ENCODE measurements at places on chromosomes 2 and 18.

GRCh38 chr2:28450901-28451565 lies 44.8 kb upstream of the PLB1 start:
- DNase-seq, result no peak

DNA sequence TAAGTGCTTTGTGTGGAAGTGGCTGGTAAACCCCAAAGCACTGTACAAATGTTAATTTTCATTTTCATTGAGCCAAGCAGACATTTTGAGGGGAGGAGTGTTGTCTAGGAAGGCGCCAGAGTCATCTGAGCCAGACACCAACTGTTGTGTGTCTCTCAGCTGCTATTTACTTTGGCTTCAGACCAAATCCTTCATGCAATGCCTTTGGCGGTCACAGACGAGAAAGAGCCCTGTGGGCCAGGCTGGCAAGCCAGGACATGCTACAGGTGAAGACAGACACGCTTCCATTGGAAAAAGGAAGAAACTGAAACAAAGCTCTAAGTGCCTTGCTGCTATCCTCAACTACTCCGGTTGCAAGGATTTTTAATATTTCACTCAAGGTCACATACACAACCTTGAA lies 115.4 kb upstream of the CDC42EP3 start:
- DNase-seq, result no peak

DNA sequence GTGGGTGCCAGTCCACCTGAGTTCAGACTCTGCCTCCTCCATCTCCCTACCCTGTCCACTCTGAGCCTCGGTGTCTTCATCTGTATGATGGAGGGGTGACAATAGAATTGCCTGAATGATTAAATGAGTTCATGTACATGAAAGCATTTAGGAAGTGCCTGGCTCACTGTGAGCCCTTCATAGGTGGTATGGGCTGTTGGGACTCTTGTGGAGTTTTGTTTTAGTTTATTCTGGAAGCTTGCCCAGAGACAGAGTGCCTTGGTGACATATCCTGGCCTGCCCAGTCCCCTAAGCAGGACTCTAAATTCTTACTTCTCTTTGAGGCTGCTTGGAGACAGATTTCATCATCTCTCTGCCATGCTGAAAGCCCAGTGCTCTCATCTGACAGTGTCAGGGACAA lies 24.5 kb upstream of the GIGYF2 start:
- DNase-seq, result no peak

DNA sequence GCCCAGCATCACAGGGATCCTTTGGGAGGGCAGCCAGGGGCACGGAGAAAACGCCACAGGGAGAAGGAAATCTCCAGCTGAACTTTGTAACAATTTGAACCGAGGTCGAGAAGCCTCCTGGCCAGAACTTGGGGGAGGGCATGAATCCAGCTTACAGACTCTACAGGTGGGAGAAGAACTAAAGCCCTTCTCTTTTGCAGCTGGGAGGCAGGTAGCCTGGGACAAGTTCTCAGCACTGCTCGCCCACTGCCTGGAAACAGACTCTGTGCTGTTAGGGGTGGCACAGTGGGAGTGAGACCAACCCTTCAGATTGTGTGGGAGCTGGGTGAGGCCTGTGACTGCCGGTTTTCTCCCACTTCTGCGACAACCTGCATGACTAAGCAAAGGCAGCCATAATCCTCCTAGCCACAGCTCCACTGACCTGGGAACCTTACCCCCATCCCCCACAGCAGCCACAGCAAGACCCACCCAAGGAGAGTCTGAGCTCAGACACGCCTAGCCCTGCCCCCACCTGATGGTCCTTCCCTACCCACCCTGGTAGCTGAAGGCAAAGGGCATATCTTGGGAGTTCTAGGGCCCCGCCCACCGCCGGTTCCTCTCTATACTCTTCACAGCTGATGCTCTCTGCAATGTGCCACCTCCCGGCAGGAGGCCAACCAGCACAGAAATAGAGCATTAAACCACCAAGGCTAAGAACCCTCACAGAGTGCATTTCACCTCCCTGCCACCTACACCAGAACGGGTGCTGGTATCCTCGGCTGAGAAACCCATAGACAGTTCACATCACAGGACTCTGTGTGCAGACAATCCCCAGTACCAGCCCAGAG lies 136.0 kb upstream of the SIX2 start:
- no peak for DNase-seq

DNA sequence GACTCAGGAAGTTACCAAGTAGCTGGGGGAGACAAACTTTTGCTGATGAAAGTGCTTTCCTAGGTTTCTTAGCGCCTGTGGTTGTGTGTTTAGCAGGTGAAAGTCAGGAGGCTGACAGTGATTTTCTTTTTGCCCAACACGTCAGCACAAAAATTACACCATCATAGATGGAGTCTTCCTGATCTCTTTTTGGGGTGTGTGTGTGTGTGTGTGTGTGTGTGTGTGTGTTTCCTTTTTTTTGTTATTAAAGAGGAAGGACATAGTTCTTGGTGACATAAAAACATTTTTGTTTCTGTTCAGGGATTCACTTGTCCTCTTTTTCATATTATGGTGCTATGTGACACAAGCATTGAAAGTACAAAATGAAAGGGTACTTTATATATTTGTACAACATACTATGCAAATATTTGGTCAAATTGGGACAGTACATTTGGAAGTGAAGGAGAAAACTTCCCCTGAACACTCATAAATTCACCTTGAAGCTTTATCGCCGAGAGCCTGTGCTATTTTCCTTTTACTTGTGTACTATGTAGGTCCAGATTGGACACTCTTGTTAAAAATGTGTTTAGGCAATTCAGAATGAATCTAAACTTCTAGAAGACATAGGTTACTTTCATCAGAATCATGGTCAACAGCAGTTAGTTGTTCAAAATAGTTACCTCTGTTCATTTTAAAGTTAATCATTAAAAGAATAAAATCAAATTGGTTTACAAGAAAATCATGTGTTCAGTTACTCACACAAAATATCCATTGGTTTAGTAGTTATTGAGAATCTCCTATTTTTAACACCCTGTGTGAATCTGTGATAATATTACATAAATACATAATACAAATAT lies 491.9 kb downstream of the IRS1 start:
- DNase-seq, result peak; percentile 19

- no peak for DNase-seq
These were observed 59.4 kb downstream of the KCNG2 start for GRCh38 chr18:79857082-79857671.

GRCh38 chr2:3857576-3857975 lies 154.2 kb downstream of the DCDC2C start:
- DNase-seq, result no peak

DNA sequence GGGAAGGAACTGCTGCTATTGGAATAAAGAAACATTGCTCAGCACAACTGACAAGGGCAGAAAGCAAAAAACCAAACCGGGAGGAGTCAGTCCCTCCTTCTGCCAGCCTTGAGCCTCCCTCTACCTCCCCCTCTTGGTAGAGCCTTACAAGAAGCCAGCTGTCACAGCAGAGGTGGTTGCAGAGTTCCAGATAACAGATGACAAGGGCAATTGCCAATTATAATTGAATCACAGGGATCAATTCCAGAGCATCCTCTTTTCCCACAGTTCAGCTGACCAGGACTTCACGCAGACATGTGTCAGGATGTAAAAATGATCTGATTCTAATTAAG lies 548.2 kb upstream of the LRRTM1 start:
- DNase-seq, result no peak

- no peak for DNase-seq
These were observed 29.5 kb upstream of the STAT4 start for GRCh38 chr2:191180276-191180675.

DNA sequence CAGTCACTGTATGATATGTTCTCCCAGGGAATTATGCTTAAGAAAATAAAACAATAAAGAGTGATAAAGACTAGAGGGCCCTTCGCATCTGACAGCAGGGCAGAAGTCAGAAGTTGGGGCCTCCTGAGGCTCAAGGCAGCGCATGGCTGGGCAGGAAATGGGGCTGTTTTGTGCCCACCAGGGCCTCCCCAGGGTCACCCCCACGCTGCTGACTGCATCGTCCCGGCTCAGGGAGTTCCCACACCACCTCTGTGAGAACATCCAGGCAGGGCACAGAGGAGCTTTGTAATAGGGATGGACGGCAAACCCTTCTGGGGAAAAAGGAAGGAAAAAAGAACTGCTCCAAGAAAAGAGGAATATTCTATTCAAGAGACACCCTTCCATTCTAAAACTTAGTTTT lies 41.2 kb downstream of the PAX3 start:
- no peak for DNase-seq

- DNase-seq, result no peak
These were observed 72.8 kb upstream of the ODC1 start for GRCh38 chr2:10520926-10521325.

DNA sequence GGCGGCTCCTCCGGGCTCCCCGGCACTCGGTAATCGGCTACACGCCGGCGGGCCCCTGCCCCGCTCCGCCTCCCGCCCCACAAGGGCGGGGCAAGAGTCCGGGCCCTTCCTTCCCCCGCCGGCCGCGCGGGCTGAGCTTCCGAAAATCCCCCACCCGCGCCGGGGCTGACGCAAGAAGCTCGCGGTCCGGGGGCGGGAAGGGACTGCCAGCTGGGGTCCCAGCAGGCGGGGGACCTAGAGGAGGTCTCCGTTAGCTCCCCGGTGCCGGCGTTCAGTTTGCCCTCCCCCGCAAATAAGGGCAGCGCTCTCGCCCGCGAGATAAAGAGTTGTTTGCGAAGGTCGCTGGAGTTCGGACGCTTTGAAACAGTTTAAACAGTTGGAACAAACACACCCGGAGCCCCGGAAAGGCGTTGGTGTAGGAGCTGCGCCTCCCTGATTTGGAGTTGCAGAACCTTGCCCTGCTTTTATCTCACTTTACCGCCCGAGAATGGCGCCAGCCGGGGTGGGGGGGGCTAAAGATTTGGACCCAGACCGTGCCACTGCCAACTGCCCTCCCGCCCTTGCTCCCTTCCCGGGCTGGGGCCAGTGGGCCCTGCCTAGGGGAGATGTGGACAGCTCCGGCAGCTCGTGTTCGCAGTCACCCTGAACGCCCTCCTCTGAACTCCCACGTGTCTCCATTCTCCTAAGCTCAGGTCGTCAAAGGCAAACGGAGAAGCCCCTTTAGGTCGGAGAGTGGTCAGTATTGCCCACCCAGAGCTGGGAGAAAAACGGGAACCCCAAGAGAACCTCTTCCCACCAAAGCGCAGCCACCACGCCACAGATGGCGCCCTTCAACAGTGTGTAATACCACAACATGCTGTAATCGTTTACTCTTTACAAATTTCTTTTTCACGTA lies at the start of gene NFE2L2:
TSS of gene NFE2L2 (minus strand) at position 35 of the 895 bp plus-strand sequence. CDS start 151 bp downstream, outside the sequence.
- DNase-seq, result no peak

DNA sequence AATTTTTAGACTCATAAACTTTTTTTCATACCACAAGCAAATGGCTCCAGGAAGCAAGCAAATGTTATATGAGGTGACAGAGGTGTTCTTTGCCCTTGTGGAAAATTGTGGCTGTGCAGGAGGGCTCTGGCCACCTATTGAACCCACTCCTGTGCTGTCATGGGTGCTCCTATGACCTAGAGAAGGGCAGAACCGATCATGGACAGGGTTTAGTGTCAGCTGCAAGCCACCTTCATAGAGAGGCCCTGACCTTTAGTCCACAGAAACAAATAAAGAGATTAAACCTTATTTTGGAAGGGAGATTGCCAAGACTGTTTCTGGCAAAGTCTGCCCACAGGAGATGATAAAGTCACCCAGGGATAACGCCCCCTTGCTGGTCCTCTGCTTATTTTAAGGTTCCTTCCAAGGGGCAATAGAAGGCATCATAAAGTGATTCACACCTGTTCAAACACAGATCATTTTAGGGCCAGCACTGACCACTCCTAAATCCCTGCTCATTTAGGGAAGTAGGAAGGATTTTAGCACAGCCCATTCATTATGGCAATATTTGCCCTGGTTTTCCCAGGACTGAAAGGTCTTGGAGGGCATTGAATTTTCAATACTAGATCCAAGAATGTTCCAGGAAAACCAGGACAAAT lies 26.1 kb upstream of the STAT4 start:
- no peak for DNase-seq

DNA sequence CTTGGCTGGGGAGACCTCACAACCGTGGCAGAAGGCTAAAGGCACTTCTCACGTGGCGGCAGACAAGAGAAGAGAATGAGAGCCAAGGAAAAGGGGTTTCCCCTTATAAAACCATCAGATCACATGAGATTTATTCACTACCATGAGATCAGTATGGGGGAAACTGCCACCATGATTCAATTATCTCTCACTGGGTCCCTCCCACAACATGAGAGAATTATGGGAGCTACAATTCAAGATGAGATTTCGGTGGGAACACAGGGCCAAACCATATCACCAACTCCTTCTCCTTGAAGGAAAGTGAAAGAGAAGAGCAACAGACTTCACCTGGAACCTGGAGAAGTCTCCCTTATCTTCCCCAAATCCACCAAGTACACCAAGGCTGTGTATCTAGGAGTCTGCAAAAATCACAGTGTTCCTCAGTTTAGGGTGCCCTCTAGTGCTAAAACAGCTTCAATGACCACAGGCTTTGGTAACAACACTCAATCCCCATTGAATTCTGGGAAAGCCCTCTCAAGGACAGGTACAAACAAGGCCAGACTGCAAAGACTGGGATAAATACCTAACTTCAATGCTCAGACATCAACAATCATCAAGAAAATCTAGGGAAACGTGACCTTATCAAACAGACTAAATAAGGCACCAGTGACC lies 148.8 kb upstream of the SRD5A2 start:
- no peak for DNase-seq

DNA sequence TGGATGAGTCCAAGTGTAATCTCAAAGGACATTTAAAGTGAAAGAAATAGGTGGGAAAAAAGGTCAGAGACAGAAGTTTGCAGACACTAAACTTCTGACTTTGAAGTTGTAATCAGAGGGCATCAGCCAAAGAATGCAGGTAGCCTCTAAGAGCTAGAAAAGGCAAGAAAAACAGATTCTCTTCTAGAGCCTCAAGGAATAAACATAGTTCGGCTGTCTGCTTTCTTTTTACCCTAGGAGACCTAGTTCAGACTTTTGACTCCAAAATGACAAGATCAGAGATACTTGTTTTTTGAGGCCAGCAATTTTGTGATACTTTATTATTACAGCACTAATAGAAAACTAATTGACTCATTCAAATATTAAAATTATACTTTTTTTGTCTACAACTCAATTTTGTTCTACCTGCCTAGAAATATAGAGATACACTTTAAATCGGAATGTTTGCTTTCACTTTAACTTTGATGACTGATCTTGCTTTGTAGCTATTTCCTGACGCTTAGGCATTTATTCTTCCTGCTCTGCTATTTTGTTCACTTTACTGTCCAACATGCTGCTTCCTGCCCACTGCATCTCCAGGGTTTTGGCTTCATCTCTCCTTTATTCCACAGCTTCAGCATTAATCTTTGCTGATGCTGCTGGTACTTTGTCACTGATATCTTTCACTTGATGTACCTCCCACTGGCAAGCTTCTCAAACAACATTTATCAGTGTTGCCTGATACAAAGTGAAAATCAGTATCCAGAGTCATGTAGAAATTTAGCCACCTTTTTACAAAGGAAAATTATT lies 272.5 kb downstream of the DSEL start:
- DNase-seq, result no peak

- no peak for DNase-seq
These were observed 74.9 kb downstream of the INO80D start for GRCh38 chr2:206011018-206011614.

Measured in epithelial cell of proximal tubule (primary cell).